ENCODE measurements at places on chromosomes 7 and 10.
A peak's percentile ranks its signal among the peaks of the same experiment; 100 is the strongest.

DNA sequence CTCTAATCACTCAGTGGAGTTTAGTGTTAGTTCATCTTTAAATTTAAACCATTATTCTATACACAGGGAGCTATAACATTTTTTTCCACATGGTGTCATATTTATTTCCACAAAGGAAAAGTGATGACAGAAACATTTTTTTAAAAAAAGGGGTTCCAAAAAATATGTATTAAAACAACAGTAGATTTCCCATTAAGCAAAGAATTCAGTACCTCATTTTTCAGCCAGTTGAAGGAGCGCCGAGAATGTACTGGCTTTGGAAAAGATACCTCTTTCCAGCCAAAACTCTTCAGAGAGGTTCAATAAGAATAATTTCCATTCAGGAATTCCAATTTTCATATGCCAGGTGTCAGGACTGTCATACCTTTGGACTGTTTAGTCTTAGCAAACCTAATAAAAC is 250.5 kb upstream of the MEOX2 start:
- no peak for DNase-seq

- DNase-seq, result no peak
Measured at GRCh38 chr7:41193738-41194282, 509.1 kb downstream of the INHBA start.

GRCh38 chr10:77732213-77733003 is 94.8 kb upstream of the KCNMA1 start:
- no peak for DNase-seq

- DNase-seq, result no peak
Measured at GRCh38 chr10:72472306-72472705, 117.6 kb upstream of the DNAJB12 start.

DNA sequence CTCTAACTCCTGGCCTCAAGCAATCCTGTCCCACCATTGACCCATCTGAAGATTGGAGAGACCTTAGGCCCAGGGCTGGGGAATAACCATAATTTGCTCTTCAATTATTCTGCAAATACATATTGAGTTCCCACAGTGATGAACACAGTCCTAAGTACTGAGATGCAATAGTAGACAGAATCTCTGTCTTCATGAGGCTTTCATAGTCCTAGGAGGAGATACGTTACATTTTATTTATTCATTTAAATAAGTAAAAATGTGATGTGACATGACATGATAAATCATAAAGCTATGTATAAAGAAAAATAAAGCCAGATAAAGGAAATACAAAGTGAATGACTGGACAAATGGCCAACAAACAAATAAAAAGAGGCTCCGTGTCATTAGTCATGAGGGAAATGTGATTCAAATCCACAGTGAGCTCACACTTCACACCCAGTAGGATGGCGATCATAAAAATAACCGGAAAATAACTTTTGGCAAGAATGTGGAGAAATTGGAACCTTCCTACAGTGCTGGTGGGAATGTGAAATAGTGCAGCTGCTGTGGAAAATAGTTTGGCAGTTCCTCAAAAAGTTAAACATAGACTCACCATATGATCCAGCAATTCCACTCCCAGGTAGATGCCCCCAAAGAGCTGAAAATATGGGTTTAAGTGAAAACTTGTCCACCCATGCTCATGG is 52.1 kb upstream of the JCAD start:
- DNase-seq, result peak; percentile 82

DNA sequence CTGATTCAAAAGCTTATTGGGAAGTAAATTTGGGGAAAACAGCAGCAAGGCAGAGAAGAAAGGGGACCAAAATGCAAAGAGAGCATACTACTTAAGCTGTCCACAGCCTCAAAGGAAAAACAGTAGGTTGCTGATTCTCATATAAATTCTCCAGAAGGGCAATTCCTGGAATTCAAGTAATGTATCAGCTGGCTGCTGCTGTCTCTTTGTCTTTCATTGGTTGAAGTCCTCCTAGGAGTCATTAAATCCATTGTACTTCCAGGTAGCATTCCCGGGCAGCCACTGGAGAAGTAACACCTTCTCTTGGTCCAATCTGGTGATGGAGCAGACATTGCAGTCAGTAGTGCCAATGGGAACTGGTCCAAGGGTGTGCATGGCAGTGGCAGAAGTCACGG is 22.7 kb downstream of the BET1 start:
- no peak for DNase-seq

GRCh38 chr7:141145630-141145982 is 71.7 kb downstream of the TMEM178B start:
- peak; percentile 39 for DNase-seq

- DNase-seq, result no peak
Measured at GRCh38 chr7:1787681-1788235, 117.7 kb downstream of the ELFN1 start.

- DNase-seq, result no peak
Measured at GRCh38 chr10:130202984-130203621, 66.9 kb downstream of the GLRX3 start.

DNA sequence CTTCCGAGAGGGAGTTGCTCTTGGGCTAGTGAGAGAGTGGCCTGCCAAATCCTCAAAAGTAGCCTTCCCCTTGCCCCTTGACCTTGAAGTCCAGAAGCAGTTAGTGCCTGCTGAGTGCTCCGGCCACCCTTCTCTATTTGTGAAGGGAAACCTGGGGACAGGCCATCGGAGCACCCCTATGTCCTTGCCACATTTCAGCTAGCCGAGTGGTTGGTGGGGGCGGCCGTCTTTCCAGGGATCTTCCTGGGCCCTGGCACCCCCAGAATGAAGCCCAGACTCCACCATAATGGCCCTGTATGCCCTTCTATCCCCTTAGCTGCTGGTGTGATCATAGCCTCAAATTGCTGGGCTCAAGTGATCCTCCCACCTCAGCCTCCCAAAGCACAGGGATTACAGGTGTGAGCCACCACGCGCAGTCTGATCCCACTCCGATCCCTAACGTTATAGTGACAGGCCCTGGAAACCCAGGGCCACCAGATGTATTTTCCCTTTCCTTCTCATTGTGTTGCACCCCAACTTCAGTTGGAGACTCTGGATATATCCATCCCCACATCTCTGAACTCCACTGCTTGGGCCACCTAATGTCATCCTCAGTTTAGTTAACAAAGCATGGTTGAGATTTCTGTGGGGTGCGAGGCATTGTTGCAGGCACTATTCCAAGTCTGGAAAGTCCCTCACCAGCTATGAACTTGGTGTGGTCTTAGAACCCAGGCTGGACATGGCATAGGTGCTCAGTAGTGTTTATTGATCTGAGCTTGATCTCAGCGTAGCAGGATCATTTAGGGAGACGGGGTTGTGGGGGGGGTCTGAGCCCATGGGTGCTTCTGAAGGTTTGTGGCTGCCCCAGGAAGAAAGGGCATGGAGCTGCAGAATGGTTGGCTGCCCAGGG is 1.6 kb downstream of the TSPAN14 start:
- DNase-seq, result no peak

DNA sequence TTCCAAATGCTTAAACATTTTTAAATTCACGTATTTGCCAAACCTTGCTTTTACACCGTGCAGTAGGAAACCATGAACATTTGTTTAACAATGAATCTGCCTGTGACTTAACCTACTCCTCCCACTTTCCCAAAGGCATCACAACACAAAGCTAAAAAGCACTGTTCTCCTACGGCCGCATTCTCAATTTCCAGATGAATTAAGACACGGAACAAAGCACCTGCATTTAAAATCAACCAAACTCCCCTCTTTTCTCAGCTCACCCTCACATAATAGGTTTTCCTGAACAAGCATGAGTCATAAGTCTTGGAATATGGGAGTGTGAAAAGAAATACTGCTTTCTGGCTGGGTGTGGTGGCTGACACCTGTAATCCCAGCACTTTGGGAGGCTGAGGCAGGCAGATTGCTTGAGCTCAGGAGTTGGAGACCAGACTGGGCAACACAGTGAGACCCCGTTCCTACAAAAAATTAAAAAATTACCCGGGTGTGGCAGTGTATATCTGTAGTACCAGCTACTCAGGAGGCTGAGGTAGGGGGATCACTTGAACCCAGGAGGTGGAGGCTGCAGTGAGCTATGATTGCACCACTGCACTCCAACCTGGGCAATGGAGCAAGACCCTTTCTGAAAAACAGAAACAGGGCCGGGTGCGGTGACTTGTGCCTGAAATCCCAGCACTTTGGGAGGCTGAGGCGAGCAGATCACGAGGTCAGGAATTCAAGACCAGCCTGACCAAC is 51.7 kb upstream of the CYTH3 start:
- no peak for DNase-seq

- DNase-seq, result no peak
Measured at GRCh38 chr7:70805360-70805759, 326.6 kb upstream of the GALNT17 start.

GRCh38 chr10:117656385-117657367 is 114.1 kb downstream of the EMX2 start:
- DNase-seq, result no peak

DNA sequence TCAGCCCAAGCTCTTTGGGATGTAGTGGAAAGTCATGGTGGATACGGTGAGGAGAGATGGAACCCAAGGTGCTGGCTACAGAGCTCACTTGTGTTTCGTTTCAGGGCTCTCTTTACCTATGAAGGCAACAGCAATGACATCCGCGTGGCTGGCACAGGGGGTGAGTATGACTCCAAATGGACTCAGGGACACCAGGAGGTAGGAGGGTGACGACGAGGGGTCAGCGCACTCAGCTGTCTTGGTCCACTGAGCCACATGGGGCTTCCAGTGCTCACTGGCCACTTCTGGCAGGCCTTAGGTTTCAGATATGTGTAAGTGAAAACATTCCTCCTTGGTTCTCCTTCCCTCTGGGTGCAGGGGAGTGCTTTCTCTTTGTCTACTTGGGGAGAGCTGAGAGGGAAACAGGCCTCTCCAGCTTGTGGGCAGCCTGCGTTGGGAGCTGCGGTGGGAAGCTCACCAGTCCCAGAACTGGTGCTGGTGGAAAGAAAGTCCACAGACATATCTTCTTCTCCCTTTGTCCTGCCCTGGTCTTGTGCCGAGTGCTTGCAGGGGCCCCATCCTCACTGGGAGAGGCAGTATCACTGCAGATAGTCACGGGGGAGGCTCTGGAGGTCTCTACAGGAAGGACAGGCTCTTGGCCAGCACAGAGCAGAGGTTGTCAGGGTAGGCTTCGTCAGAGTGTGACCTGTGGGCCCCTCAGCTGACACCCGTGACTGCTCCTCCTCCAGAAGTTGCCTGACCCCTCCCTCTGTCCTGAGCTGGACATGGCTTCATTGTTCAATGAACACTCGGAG is 5.8 kb downstream of the DBNL start:
- DNase-seq, result no peak

- no peak for DNase-seq
Measured at GRCh38 chr10:49090189-49090575, 25.1 kb downstream of the VSTM4 start.

DNA sequence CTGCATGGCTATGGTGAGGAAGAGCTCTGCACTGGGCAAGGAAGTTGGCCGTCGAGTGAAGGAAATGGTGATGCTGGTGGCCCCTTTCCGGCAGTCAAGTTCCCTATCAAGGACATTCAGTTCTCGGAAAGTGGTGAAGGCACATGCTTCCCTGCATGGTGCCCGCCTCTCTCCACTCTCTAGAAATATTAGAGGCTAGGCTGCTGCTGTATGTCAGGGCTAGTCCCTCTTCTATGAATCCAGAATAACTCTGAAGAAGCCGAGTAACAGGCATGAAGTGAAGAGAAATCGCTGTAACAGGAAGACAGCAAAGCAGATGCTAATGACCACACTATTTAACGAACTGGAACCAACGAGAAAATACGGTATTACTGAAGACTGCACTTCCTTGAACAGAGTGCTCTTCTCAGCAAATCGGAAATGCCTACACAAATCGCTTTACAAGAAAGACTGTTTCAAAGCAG is 5.4 kb downstream of the IDI1 start:
- DNase-seq, result no peak

DNA sequence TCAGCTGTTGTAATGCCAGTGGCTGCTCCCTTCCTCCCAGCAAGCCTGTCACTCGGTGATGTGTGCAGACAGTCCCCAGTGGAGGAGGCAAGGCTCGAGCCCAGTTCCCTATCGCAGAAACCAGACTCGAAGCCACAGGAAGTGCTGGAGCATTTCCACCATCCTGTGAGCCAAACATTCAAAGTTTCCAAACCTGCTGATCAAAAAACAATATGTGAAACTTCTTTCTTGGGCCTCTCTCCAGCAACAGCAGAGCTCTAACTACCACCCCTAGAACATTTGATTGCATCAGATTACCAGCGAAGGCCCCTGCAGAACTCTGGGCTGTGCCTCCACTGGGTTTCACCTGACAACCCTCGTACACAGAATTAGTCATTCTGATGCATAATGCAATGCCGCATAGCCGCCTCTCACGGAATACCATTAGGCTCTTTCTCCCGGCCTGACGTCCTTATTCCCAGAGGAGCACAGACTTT is 94.0 kb downstream of the ELMO1 start:
- DNase-seq, result no peak

DNA sequence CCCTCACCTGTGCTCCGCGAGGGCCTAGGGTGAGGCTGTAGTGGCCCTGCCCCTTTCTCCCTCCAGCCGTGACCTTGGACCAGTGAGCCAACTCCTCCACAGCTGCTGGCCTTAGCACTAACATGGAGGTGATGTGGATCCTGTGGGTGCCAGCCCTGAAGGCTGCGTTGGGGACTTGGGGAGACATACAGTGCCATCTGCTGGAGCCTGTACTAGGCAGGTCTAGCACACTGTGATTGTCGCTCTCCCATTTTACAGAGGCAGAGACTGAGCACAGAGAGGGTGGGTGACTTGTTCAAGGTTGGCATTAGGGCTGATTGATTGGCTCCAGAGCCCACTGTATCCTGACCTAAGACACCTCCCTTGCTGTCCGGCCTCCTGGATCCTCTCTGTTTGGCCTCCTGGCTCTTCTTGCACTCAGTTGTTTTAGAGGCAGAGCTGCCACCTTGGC is 37.6 kb downstream of the PRF1 start:
- no peak for DNase-seq

DNA sequence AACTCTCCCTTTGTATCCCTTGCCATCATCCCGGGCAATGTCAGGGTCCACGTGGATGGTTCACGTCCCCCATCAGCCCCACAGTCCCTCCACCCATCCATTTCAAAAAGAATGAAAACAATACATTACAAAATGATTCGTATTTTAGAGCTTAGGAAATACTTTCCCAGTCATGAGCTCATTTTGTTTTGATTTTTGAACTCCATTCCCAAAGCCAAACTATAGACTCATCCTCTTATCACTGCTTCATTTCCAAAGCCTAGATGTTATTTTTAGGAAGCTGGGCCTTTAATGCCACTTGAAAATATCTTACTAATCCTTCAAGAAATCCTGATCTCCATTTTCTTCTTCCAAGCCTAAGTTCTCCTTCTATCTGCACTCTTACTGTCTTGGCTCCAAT is 72.1 kb downstream of the WNT2 start:
- DNase-seq, result peak; percentile 28
